ENCODE measurements at places on chromosomes 6 and 20. TPM values are rescaled to one million over a fixed set of nuclear protein-coding genes. Genes with fewer than 3 reads are reported as not detected.

Gene KCNK16
- not detected for total RNA-seq

Gene MAS1
- total RNA-seq, result not detected

Gene NUDT3
- total RNA-seq, result 33.9 TPM

Gene KCNB1
- under 0.01 TPM for total RNA-seq

Gene UST
- 8.9 TPM for total RNA-seq

Gene MAP3K5
- 21.2 TPM for total RNA-seq

Gene NRSN1
- not detected for total RNA-seq

Gene NKAPL
- 2.5 TPM for total RNA-seq

Gene CHRNA4
- not detected for total RNA-seq

Gene TREM2
- total RNA-seq, result not detected

Gene SYNDIG1
- 1.8 TPM for total RNA-seq

Gene SNX9
- total RNA-seq, result 29.1 TPM

Gene FAM162B
- total RNA-seq, result 31.2 TPM

Gene TNF
- total RNA-seq, result not detected

Gene TRIM15
- not detected for total RNA-seq

Gene RAET1L
- total RNA-seq, result not detected

Gene MGME1
- total RNA-seq, result 7.9 TPM

Gene HLA-DMB
- not detected for total RNA-seq

Gene PTCHD4
- total RNA-seq, result 2.6 TPM

Gene NNAT
- 8.0 TPM for total RNA-seq

Gene ARFGEF3
- total RNA-seq, result 0.08 TPM

Gene MTRF1L
- 14.9 TPM for total RNA-seq
